ENCODE measurements at places on chromosomes 4 and X. TPM values are rescaled to one million over a fixed set of nuclear protein-coding genes. Genes with fewer than 3 reads are reported as not detected.

DNA sequence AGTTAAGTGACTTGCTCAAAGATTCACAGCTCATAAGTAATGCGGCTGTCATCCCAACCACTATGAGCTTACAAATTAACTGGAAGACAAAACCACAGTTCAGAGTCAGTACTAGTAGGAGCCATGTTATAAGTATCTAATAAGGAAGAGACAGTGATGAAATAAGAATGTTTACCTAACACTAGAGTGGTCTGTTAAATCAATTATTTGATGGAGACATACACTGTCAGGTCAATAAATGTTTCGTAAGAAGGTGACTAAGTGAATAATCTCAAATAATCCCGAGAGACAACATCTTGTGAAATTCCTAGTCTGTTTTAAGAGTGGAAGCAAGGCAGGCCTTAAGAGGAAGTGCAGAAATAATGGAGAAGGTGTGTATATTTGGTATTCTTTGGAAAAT is 25.8 kb upstream of the AMELX start:
- no peak for DNase-seq

Gene CAMK2D
- total RNA-seq: 84.4 TPM

DNA sequence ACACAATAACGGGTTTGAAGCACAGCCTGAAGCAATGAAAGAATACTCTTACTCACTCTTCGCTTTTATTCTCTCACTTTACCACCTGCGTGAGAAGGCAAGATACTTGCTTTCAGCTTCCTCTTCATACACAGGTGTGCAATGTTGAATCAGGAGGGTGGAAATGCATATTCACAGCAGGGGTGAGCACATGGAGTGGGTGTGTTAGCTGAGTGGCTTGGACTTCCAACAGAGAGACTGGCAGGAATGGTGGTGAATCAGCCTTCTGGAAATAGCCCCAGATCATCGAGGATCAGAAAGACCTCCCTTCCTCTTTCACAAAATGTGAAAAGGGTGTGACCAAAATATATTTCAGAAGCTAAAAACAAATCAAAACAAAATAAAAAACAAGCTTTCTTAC is 521.2 kb downstream of the STIM2 start:
- no peak for DNase-seq

GRCh38 chr4:166499820-166500219 is 626.8 kb downstream of the TLL1 start:
- DNase-seq: no peak

GRCh38 chr4:169164669-169165415 is 105.9 kb downstream of the SH3RF1 start:
- peak; percentile 21 for DNase-seq

DNA sequence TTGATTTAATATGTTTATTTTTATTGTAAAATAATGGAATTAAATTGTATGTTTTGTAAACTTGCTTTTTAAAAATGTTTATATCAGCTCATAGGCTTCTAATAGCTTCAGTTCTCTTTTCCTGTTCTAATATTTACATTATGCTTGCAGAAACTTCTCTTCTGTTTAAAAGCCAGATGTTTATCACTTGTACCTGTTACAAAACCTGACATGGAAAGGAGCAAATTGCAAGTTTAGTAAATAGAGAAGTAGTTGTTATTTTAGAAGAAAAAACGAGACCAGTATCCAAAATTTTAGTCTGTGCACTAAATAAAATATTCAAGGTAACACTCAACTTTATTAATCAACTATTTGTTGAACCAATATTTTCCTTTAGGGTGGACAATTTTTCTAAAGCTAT is 69.4 kb upstream of the GUCY1A1 start:
- no peak for DNase-seq

DNA sequence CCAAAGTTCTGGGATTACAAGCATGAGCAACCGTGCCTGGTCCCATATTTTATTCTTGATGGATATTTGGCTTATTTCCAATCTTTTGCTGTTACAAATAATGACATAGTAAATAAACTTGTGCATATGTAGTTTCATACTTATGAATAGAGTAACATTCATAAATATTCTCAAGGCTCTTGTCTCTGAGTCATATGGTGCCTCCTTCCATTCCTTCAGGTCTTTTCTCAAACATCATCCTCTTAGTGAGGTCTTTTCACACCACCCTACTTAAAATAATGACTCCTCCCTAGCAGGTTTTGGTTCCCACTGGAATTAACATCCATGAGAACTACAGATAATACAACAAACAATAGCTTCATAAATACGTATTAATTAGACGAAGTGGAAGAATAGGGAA is 416.6 kb downstream of the IQCM start:
- no peak for DNase-seq

Gene TNMD
- not detected for total RNA-seq

Gene YY2
- total RNA-seq: 1.6 TPM

Gene C4orf51
- total RNA-seq: not detected

GRCh38 chrX:130550351-130550750 is 148.6 kb downstream of the RBMX2 start:
- no peak for DNase-seq

Gene NKX6-1
- total RNA-seq: under 0.01 TPM

Gene PNMA6F
- total RNA-seq: not detected
